ENCODE measurements at places on chromosomes 13 and 19.

- DNase-seq, result no peak
Observed at GRCh38 chr19:35045667-35046300, 4.3 kb downstream of the HPN start.

DNA sequence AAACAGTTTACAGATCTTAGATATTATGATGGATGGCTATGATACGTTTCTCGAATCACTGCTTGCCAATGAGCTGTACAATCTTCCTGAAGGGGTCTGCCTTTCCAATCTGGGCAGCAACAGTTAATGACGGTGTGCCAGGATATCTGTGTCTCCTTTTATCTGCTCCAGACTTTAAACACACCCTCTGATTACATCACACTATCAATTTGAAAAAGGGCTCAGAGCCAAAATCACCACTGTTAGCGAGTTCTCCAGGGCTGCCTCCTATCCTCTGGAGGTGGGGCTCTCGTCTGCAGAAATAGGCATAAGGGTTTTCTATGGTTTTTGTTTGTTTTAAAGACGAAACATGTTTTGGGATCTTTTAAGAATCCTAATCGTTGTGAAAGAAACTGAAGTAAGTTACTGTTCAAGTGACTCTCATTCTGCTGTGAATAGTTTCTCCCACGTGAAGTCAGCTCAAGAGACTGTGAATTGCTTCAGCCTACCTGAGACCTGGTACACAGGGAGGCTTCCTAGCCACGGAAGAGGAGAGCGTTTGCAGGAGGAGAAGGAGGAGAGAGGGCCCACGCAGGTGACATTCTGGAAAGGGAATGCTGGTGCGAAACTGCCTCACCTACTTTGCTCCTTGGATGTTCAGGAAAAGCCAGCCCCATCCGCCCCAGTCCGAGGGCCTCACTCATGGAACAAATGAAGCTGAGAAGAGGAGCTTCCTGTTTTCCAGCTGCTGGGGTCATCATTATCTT, 15.2 kb upstream of the GJA3 start:
- DNase-seq, result no peak

GRCh38 chr13:75279834-75280369, 202.1 kb downstream of the TBC1D4 start:
- no peak for DNase-seq

DNA sequence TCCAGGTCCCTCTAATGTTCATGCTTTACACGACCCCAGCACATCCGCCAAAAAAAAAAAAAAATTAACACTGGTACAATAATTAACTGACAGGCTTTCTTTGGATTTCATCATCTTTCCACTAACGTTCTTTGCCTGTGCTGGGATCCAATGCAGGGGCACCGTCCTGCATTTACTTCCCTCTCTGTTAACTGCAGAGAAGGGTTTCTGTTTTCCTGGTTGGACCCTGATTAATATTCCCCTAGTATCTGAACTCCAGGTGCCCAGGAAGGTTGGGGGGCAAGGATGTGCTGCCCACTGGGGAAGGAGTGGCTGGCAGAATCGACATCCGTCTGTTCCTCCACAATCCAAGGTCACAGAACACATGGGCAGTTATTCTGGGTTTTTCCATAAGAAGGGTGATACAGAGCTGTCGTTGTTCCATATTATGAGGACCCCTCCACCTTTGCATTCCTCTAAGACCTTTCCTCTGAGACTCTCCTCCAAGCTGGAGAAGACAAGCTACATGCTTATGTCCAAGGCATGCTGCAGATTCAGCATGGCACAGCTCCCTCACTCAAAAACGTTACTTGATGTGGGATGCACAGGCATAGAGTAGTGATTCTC, 4.5 kb upstream of the LAIR1 start:
- no peak for DNase-seq

DNA sequence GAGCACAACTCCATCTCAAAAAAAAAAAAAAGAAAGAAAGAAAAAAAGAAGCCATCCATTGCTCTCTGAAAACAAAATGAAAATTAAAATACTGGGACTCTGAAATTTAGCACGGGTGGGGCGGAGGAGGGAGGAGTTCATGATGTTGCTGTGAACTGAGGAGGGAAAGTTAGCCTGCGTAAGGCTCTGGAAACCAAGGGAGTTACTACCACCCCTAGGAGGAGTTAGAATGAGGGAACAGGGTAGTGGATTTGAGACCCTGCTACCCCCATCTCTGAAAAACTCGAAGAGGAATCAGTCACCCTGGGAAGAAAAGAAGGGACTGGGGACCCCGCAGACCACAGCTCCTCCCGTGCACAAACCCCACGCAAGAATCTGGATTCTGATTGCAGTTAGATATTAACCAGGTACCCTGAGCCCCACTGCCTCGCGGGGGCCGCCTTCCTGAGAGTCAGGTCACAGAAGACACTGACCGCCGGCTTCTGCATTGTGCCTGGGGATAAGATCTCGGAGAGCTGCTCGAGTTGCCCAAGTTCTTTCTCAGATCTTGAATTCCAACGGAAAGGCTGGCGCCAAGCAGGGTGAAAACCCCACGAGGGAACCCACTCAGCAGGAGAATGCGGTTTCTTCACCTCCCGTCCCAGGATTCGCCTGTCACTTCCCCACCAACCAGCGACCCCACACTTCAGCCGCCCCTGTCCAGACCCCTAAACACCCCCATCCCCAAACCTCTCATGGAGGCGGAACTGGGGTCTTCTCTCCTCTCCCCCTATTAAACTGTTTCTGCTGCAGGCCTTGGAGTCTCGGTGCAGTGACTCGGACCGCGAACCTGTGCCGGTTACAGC, 870 bp downstream of the ZNF442 start:
- no peak for DNase-seq

DNA sequence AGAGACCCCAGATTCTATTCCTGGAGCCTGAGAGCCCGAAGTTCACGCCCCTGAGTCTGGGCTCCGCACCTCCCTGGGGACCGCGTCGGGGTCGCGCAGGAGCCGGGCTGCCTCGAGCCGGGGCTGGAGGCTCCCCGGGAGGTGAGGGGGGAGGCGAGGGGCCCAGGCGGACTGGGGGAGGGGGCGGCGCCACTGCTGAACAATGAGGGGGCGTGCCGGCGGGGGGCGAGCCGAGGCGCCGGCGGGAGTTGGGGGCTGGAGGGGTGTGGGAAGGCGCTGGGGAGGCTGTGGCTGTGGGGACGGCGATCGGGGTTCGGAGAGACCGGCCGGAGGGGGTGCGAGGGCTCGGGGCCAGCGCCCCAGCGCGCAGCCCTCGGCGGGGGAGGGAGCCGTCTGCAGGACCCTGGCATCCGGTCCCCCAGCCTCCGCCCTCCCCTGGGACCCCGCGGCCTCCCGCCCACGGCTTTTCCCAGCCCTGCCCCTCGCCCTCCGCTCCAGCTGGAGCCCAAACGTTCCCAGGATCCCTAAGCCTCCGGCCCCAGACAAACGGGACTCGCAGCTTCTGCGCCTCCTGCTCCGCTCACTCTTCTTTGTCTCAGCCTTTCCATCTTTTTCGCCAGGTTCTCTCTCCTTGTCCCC, 922 bp downstream of the PLEKHG2 start:
- no peak for DNase-seq

- DNase-seq, result no peak
Observed at GRCh38 chr13:29911781-29912418, 61.5 kb upstream of the UBL3 start.

GRCh38 chr13:26183416-26183815, 38.7 kb downstream of the RNF6 start:
- DNase-seq, result no peak

DNA sequence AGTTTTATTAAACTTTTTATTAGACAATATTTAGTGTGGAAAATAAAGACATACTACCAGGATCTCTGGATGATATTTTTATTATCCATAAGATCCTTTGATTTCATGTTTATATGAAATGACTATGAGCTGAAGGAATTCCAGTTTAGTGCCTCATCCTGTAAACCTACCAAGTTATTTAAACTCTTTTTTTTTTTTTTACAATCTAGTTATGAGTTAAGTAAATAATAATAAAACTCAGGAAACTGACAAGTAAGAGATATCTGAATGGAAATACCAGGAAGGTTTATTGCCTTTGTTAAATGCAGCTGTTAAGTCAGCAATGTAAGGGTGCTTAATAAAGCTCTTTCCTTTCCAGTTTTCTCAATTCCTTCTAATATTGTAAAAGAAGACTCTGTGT, 53.9 kb downstream of the RXFP2 start:
- no peak for DNase-seq

DNA sequence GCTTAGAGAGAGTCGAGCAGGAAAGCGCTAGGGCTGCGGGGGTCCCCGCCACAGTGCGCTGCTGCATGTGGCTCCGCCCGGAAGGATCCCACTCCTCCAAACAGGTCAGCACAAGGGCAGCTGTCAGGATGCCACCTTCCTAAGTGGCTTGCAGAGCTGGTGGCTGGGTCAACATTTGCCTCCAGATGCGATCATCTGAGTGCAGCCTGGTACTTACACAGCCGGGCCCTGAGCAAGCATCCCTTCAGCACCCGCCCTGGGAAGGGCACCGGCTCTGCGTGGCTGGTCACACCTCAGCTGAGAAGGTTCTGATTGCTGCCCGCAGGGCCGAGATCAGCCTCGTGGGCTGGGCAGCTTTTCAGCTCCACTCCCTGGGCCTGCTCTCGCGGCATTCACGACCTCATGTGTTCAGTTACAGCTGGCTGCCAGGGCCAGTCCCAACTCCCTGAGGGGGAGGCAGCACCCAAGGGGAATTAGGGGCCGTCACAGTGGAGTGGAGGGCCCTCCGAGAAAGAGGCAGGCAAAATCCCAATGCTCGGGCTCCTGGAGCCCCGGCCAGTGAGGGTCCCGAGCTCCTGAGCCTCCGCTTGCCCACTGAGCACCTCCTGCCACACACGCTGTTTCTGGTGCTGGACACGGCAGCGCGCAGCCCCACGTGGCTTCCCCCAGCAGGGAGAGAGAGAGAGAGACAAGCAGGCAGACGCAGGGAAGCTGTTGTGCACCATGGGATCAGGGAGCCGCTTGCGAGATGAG, 26.8 kb downstream of the AP1M1 start:
- DNase-seq, result no peak
